ENCODE measurements at places on chromosomes 4 and X. TPM values are rescaled to one million over a fixed set of nuclear protein-coding genes. Genes with fewer than 3 reads are reported as not detected.

Gene SAGE1
- not detected for total RNA-seq

Gene CT45A10
- total RNA-seq = not detected

- DNase-seq = no peak
Observed at GRCh38 chr4:80540785-80541469, 205.4 kb downstream of the CFAP299 start.

DNA sequence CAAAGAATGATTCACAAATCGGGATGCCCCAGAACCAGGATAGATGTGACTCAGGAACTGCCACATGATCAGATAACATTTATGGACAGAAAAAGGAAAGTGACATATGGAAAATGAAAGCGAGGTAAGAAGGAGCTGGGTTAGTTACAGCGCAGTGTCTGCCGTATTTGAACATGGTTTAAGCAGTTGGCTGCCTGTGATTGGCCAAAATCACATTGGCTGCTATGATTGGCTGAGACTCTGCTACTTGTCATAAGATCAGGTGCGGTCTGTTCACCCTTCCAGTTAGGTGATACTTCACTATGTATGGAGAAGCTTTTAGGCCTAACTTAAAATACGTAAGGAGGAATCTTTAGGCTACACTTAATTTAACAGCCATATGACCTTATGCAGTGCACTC, 322.7 kb upstream of the HAND2 start:
- no peak for DNase-seq

DNA sequence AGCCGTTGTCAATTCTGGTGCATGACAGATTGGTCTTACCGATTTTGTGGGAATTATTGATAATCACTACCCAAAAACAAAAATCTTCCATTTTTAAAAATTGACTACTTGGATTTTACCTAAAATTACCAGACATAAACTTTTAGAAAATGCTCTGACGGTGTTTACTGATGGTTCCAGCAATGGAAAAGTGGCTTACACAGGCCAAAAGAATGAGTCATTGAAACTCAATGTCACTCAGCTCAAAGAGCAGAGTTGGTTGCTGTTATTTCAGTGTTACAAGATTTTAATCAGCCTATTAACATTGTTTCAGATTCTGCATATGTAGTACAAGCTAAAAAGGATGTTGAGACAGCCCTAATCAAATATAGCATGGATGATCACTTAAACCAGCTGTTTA, 23.0 kb upstream of the UGT2B17 start:
- DNase-seq = no peak

DNA sequence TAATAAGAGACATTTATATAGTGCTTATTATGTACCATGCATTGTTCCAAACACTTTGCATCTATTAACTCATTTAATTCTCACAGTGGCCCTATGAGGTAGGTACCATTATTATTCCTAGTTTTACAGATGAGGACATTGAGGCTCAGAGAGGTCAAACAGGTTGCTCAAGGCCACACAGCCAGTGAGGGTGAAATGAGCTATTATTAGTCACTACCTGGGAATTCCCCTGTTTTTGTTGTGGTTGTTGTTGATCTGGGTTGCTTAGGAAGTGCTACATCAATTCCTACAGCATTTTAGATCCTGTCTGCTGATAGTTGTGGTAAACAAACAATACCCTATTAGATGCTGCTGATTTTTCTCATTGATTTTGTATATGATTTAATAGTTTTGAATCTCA, 41.2 kb downstream of the APLN start:
- DNase-seq = no peak

DNA sequence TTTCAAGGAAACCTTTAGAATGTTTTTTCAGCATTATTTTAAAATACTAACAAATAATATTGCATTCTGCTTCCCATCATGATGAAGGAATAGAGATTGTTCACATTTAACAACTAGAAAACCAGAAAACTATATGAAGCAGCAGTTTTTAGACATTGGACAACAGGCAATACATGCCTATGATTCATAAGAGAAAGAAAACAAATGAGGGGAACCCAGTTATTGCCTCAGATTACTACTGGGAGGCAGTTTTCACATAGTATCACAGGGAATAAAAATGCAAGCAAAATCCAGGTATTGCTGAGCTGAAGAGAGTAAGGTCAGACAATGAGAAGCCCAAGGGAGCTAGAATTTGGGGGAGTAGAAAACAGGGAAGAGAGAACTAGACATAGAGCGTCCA, 373.6 kb downstream of the MAPK10 start:
- no peak for DNase-seq

DNA sequence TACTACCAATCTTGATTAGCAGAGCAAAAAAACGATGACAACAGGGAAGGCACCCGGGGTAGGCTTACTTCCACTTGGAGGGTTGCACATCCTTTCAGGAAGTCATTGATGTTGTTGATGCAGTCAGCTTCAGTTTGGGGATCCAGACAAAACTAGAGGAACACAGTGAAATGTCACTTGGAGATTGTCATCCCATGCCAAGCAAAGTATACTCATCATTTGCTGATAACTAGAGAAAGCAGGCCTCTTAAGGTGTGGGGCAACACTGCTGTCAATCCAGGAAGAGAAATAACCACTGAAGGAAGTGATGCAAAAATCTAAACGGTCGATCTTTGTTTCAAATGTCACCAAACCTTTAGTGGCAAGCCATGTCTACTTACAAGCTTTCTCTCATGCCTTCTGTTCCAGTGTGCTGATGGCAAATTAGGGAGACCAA, 1.4 kb downstream of the ARHGEF6 start:
- no peak for DNase-seq

GRCh38 chr4:56979421-56980072, 851 bp downstream of the POLR2B start:
- no peak for DNase-seq

GRCh38 chr4:122764821-122765215, 32.3 kb downstream of the BBS12 start:
- DNase-seq = no peak

- DNase-seq = no peak
Observed at GRCh38 chr4:68267433-68267944, 22.0 kb upstream of the TMPRSS11B start.
